Right lobe of liver (tissue), 6 donors: ENCODE measurements at places on chromosomes 7 and 10. TPM values are rescaled to one million over a fixed set of nuclear protein-coding genes. Genes with fewer than 3 reads are reported as not detected.

- DNase-seq = no peak
Observed at GRCh38 chr10:30683496-30683895, 53.9 kb upstream of the LYZL2 start.

DNA sequence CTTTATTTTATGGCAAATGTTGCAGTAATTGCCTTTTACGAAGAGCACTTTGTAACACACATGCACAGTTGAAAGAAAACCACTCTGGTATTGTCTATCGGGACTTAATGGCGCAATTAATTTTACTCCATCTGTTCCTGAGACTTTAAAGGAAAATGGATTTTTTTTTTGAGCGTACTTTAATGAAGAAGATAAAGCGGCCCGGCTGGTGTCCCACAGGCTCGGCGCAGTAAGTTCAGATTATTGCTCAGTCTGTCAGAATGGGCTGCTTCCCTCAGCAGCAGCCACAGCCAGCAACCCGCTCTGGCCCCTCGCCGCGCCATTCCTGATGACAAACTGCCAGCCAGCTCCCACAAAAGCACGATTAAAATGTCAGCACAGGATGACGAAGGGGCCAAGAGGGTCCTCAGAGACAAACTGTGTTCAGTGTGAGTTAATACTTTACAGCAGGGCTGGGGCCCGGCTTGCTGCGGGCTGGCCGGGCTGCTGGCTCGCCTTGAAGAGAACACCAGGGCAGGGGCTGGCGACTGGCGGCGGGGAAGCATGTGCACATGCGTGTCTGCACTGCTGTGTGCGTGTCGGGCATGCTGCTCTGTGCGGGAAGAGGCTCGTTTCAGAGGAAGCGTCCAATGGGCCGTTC is 501.0 kb upstream of the GALNT17 start:
- no peak for DNase-seq

The NEUROG3 gene
- total RNA-seq = not detected

DNA sequence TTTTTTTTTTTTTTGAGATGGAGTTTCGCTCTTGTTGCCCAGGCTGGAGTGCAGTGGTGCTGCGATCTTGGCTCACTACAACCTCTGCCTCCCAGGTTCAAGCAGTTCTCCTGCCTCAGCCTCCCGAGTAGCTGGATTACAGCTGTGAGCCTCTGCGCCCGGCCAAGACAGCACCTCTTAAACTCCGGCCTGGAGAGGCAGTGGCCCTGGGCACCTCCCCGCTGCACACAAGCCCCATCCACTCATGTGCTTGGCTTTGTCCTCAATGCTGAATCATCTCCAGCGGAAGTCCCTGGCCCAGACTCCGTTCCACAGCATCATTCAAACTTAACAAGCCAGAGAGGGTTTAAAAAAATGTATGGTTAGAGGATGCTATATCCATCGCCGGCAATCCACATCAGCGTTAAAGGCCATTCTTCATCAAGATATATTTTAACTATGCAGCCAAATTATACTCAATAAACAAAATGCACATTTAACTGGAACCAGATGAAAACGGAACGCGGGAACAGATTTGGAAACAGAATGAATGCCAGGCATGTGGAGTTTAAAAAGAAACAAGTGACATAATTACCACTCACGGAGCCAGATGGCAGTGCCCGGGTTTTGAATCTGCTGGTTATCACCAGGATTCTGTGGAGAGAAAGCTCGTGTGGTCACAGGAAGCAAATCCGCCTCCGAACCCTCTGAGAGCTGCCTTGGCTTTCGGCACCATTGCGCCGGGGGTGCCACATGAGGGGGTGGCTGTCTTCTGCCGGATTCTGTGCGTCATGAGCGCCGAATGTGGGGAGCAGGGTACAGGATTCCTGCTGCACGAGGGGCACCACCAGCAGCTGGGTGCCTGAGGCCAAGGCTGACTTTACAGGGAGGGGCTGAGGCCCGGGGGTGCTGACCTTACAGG is 45.6 kb upstream of the CFAP46 start:
- DNase-seq = peak; percentile 51

- no peak for DNase-seq
Observed at GRCh38 chr10:110044681-110045080, 36.9 kb downstream of the ADD3 start.

GRCh38 chr7:6171532-6172223 is 100.7 kb downstream of the CYTH3 start:
- DNase-seq = no peak

DNA sequence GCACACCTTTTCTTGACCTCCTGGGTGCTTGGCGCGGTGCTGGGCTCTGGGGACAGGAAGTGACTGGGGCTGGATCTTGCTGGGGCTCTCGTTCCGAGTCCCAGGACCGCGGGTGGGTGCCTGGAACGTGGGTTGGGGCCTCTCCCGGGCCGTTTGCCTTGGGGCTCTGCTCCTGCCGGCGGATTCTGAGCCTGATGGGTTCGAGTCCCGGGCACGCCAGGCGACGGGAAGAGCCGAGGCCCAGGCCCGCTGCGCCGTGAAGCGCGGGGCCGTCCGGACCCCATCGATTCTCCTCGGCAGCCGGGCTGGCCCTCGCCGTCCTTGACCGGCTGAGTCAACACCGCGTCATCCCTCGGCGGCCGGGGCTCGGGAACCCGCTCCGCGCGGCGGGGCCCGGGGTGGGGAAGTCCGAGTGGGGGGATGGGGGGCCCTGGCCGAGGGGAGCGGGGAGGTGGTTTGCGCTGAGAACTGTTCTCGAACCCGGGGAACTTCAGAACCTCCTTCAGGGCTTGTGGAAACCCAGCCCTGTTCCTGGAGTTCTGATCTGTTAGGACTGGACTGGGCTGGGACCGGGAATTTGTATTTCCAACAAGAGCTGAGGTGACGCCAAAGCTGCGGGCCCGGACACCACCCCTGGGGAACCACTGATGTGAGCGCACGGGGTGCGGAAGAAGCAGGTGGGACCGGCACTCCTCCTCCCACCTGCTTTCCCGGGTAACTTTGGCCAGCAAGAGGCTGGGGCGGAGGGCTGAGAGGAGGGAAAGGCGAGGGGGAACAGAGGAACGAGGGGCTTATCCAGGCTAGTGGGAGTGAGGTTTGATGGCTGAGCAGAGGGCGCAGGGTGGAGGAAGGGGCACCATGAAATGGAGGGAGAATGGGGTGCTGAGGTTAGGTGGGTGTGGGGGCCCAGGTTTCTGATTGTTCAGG is 6.2 kb downstream of the HHEX start:
- DNase-seq = peak; percentile 73

The MMP21 gene
- 0.16 TPM for total RNA-seq

DNA sequence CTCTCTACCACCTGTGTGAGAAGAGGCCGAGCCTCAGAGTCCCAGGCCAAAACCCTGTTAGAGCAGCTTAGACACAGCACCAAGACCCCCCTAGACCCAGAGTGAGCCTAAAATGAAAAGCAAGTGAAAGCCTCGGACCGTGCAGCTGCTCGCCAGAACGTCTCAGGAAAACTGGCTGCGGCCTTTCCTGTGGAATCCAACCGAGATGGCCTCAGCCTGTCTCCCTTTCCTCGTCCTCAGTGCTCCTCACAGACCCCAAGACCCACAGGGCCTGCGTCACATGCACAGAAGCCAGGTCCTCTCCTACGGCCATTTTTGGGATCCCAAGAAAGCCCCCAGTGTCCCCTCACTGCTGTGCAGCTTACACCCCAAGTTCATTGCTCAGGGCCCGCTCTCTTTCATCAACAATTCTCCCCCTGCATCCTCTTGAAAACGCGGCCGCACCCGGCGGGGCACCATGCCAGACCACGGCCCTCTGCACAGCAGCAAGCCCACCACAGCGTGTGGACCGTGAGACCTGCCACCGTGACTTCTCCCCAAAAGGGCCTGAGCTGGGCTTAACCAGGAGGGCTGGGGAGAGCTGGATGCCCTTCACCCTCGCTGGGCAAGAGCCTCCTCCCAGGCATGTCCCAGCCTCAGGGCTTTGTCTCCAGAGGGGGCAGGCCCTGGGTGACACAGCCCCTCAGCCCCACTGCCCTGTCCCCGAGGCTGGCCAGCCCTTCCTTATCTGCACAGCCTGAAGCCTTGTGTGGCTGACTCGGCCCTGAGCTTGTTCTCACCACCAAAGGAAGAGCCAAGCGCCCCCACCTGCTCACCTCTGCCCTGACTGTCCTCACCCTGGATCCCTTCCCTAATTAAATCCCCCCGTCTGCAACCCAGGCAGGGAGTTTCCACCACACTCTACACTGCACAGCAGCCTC is 142.9 kb downstream of the PTPRN2 start:
- DNase-seq = no peak

DNA sequence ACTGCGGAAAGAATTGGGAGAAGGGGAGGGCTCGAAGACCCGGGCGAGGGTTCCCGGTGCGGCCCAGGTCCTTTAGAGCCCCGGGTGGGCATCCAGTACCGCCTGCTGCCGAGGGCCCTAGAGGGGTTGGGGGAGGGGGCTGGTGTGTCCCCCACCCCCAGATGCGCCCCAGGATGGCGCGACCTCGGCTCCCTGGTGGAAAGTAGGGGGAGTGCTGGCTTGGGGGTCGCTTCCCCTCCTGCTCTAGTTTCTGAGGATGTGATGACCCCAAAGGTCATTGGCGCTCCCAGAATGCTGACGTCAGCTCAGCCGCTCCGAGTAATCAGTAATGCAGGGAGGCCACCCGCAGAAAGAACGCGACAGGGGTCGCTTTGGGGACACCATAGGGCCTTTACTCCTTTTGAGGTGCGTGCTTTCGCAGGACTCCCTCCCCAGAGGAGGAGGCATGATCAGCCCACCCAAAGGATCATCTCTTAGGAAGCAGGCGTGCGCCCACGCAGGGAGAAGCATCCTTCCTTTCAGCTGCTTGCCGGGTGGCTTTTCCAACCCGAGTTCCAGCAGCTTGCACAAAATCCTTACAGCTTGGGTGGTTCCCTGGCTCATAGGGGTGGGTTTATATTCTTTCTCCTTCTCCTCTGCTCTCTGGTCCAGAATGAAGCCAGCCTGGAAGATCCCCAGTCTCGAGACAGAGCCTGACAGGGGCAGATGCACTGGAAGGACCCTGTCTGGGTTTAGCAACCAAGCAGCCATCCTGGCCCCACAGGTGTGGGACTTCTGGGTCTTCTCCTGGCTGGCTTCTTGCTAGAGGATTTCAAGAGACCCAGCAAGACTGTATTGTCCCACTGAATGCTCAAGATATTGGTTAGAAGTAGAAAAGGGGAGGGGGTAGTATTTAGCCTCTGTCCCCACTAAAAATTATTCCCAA is 1.3 kb upstream of the PRKAG2 start:
- peak; percentile 59 for DNase-seq

The RAPGEF5 gene
- 15.5 TPM for total RNA-seq

The DNAH11 gene
- total RNA-seq = 0.17 TPM

- no peak for DNase-seq
Observed at GRCh38 chr7:55946545-55946944, 5.1 kb upstream of the MRPS17 start.

- peak; percentile 64 for DNase-seq
Observed at GRCh38 chr10:119025776-119026175, 3.7 kb upstream of the NANOS1 start.

DNA sequence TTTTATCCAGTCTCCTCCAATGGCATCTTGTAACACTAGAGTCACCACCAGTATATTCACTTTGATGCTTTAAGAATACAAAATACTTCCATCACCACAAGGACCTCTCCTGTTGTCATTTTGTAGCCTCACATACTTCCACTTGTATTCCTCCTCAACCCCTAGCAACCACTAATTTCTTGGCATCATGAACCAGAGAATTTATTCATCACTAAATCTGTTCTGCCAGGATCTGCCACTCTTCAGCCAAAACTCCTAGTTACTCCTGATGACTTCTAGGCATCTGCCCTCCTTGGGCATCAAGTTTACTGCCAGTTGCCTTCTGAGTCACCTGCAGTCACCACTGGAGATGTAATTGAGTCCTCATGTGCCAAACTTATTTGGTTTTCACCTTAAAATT is 906.8 kb downstream of the CNTNAP2 start:
- no peak for DNase-seq

GRCh38 chr7:15334536-15335263 is 227.1 kb downstream of the AGMO start:
- no peak for DNase-seq

The FAM131B gene
- total RNA-seq = 0.29 TPM

GRCh38 chr7:4020086-4020485 is 662.0 kb upstream of the FOXK1 start:
- no peak for DNase-seq
